Suppressor macrophage treated with lipopolysaccharide for 4 hours (primary cell): ENCODE measurements at places on chromosomes 5 and 9.
A peak's percentile ranks its signal among the peaks of the same experiment; 100 is the strongest.

DNA sequence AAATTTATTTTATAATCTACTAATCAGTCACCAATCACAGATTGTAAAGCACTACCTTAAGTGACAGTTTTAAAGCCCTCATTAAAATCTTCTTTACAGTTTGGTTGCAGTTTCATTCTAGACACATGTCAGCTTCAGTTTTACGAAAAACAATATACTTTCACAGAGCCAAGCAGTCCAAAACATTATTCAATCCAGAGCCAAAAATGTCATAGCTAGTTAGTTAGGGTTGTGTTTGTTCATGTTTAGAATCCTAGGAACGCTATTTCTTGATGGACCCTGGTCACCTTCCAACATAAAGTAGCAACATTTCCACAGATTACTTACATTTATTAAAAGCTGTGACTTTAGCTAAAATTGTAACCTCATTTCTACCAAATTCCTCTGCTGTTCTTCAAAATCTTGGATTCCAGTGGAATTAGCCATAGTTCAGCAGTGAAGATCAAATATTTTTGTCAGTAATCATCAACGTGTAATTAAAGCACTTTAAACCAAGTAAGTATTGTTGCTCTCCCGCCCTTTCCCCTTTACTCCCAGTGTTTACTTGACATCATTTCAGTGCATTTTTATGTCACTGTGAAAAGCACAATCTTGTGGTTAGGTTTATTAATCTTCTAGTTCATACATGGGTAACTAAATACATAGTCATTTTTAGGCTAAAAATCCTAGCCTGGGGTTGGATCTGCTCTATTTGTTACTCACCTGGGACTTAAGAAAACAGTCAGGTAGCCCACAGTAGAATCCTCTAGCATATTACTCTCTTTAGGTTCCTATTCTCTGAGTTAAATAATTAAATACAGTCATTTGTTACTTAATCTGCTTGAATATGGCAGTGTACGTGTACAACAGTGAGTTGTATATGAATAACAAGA, 74.3 kb downstream of the NIPBL start:
- DNase-seq, result no peak

- no peak for DNase-seq
Measured at GRCh38 chr9:8206720-8207119, 407.1 kb upstream of the DMAC1 start.

- DNase-seq, result no peak
Measured at GRCh38 chr9:122294531-122294930, 29.8 kb downstream of the MRRF start.

GRCh38 chr9:69806627-69807026, 14.0 kb upstream of the CFAP95 start:
- no peak for DNase-seq

DNA sequence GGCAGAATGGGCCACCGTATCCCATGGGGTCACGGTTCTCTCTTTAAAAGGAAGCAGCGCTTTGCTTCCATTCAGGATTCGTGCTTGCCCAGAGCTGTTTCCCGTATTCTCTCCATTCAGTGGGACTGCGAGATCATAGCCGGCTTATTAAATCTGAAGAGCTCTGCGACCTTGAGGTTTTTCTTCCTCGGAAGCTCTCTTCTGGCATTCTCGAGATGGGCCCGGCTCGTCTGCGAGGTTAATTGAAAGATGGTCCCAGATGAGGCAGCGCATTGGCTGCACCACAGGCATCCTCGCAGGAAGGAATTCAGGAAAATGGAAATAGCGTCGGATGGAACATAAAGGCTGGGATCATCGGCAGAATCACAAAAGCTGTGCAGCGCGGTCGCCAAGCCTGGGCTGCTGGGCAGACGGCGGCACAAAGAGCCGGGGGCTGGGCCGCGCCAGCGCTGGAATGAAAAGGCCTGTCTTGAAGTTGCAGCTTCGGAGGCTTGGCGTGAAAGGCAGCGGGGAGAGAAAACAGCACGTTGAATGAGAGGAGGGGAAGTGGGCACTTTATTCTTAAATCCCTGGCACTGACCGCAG, 236.2 kb downstream of the IRX2 start:
- no peak for DNase-seq

GRCh38 chr5:14464671-14465070, 116.9 kb upstream of the OTULINL start:
- DNase-seq, result no peak

DNA sequence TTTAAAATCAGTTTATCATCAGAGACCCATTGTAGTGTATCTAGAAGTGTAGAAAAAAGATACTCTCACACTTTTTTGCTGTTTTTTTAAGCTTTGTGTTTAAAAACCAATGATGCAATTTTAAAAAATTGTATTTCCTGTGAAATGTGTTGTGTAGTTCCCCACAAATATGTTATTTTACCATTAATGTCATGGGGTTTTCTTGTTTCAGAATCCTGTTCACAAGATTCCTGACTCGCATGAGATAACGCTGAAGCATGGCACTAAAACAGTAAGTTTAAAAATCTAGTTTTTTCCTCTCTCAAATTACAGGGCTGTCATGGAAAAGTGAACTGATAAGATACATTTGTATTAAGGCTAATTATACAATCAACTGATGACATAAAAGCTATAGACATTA, 58.6 kb downstream of the WDR70 start:
- DNase-seq, result peak; percentile 8
